Right lobe of liver (tissue), 6 donors: ENCODE measurements at places on chromosomes 11 and 22.

GRCh38 chr11:20310596-20311394 is 52.7 kb upstream of the HTATIP2 start:
- no peak for DNase-seq

- DNase-seq, result no peak
These were observed 232.2 kb upstream of the UBASH3B start for GRCh38 chr11:122423273-122423672.

- DNase-seq, result no peak
These were observed 262.3 kb upstream of the CADM1 start for GRCh38 chr11:115766561-115766960.

DNA sequence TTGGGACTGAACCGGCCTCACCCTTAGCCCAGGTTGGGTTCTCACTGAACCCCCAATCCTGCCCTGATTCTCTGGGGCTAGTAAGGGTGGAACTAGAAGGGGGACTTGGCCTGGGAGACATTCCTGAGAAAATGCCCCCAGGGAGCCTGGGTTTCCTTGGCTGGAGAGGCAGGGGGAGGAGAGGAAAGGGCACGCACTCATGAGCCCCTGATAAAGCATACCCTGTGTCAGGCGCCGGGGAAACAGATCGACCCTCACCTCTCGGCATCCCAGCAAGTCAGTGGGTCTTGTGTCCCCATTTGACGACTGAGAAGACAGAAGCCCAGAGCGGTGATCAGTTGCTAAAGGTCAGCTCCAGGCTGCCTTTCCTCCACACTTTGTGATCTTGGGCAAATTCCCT is 47.7 kb upstream of the RTL6 start:
- no peak for DNase-seq

DNA sequence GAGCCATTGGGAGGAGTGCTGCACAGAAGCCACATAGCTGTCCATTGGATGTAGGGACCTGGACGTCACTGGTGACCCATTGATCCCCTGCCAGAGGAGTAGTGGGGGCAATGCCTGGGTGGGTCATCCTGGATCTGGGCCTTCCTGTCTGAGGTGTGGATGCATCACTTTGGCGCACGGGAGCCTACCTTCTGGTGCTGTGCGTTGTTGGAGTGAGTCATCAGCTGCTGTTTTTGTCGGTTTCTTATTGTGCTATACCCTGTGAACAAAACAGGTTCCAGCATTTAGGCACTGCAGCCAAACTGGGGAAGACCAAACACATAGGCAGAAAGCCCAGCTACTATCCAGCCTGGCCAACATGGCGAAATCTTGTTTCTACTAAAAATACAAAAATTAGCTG is 3.2 kb downstream of the TAF6L start:
- no peak for DNase-seq

DNA sequence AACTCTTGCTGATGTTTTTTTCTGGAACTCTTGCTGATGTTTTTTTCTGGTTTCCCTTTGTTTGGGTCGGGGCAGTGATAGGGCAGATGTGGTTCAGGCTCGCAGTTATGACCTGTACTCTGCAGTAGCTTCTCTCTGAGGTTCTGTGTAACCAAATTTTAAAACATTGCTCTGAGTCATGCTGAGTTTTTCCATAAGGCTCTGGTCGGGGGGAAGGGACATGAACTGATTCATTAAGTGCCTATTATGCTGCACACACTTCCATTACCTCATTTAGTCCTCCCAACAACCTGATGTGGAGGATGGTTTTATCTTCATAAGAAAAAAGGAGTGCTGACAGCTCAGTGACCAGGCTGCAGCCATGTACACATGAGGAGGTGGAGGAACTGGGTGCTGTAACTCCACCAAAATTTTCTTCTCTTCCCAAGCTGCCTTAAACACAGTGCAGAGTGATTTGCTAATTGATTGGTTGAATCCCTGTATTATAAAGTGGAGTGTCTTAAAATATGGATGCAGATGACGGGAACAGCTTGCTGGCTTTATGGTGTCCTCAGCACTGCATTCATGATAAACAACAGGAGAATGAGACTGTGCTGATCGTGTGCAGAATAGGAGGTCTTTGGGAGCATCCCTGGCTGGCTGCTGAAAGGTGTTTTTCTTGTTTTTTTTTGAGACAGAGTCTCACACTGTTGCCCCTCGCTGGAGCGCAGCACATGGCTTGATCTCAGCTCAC is 19.1 kb downstream of the TNRC6B start:
- DNase-seq, result no peak

DNA sequence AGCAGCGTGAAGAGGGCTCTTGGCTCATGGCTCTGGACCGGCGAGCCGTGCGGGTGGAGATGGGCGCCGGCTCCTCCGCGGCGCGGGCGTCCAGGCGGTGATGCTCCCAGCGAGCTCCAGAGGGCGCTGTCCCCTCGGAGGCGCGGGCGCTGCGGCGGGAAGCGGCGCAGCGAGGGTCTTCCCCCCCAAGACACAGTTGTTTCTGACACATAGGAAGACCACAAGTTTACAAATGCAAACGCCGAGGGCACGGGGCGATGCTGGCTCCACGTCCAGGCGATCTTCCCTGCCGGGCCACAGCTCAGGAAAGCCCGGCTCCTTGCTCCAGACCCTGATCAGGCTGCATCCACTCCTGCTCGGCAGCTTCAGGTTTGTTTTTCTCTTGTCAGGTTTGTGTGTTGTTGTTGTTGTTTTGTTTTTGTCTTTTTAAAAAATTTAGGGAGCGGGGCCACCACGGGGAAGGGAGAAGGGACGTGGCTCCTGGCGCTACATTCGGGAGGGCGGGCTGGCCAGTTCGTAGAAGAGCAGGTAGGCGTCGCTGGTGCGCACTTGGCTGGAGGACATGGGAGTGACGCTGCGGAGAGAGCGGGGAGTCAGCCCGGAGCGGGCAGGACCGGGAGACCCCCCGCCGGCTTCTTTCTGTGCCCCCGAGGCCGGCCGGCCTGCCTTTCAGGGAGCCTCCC is 10.0 kb upstream of the MFRP start:
- peak; percentile 77 for DNase-seq

GRCh38 chr11:44593251-44593650 is 27.8 kb downstream of the CD82 start:
- no peak for DNase-seq

DNA sequence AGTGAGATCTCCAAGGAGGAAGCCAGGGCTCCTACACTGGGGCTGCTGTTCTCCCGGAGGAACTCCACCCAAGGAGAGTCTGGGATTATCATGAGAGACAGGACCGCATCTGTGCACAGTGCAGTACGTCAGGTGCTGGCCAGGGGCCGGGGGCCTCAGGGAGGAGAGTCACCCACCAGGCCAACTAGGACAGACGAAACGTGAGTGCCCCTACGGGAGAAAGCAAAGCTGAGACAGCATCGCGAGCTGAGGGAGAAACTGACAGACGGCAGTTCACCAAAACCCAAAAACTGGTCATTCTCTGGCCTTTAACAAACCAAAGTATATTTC is 273.4 kb downstream of the BRD1 start:
- DNase-seq, result no peak

DNA sequence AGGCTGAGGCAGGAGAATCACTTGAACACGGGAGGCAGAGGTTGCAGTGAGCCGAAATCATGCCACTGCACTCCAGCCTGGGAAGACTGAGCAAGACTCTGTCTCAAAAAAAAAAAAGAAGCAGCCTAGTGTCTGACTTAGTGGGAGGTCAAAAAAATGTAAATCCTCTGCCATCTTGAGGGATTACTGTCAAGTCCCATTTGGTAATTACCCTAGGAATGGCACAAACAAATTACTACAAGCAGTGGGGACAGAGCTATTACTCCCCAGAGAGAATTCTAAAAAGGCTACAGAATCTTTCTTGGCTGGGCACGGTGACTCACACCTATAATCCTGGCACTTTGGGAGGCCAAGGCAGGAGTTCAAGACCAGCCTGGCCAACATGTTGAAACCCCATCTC is 3.8 kb downstream of the SERPING1 start:
- DNase-seq, result no peak

DNA sequence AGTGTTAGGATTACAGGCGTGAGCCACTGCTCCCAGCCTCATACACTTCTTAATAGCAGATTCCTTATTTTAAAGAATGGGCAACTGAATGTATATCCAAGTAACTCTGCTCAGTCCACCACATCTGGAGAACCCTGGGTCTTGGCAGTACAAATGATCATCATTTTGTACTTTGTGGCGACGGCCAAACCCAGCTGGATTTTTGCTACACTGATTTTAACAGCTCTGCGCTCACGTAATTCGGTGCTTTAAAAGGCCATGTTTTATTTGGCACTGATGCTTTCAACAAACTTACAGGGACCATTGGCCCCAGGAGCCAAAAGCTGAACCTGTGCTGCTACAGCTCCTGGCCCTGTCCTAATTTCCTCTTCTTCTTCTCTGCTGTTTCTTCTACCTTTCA is 60.8 kb upstream of the PDE3B start:
- peak; percentile 84 for DNase-seq

DNA sequence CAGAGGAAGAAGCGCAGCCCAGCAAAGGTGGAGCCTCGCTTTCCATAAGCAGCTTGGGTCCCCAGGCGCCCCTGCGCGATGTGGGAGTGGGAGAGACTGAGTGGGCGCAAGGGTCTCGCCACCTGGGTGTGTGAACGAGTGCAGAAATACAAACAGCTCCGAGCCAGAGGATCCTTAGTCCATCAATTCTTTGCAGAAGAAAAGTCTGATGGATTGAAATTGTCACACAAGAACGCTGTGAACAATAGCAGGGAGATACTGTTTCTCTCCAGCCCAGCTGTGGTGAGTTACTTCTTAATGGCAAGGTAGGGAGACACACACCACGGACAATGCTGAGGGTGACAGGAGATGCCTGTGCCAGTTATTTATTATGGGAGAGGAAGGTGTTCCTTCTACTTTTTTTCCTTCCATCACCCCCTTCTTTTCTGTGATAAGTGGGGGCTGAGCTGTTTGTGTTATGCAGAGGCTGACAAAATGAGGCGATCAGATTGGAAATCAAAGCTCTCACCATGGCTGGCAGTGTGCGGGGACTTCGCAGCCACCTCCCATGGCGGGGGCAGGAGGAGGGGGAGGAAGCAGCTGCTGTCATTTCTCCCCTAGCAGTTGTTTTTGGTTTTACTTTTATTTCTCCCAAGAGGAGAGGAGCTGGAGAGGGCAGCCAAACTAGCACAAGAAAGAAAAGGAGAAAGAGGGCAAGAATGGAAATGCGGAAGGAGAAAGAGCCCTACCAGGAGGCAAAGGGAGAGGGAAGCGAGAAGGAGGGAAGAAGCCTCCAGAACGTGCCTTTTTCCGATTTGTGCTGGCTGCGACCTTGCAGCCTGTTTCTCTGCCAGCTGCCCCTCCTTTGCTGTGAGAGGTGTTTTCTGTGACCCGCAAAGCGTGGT is 755.8 kb downstream of the NTM start:
- no peak for DNase-seq

DNA sequence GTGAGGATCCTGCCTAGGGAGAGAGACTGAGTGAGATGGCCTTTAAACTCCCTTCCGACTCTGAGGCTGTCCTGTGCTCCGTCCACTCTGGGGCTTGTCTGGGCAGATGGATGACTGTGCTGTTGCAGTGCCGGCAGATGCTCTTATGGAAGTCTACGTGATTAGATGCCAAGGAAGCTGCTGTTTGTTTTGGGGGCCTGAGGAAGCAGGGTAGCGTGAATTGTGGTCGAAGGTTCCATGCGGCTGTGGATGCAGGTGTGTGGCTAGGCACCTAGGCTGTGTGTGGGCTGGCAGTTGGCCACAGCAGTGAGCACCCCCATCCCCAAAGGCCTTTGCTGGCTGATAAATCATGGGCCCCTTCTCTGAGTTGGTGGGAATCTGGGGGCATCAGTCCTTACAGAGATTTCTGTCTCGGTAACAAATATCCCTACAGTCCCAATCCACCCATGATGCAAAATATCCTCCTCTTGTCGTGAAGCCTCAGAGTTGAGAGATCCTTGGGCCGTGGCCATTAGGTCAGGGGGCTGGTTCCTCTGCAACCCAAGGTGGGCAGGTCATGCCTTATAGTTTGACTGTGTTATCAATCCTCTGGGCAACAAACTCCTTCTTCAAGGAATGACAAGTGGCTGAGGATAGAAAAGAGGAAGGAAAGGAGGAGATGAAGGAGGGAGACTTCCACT is 31.2 kb downstream of the AMPD3 start:
- DNase-seq, result no peak

- peak; percentile 94 for DNase-seq
These were observed 48.7 kb upstream of the ARFGAP3 start for GRCh38 chr22:42905702-42906183.

- no peak for DNase-seq
These were observed 53.4 kb downstream of the SCGB1A1 start for GRCh38 chr11:62472063-62472884.

GRCh38 chr22:50698546-50698945 is 25.9 kb downstream of the SHANK3 start:
- peak; percentile 51 for DNase-seq

GRCh38 chr11:120001178-120002090 is 136.5 kb downstream of the TRIM29 start:
- DNase-seq, result no peak

DNA sequence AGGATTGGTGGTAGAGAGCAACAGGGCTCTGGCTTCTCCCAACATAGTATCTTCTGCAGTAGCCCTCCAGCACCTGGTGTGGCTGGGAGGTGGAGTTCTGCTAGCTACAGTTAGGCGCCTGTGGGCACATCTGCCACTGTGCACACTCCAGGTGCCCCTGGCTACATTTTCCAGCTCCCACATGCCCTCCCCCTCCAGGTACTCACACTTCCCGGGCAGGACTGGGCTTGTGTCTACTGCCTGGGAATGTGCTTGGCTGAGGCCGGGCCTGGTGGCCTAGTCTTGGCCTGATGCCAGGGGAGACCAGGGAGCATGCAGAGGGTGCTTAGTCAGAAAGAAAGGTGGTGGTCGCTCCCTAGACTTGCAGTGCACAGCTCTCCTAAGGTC is 15.8 kb downstream of the PHLDB1 start:
- DNase-seq, result no peak

DNA sequence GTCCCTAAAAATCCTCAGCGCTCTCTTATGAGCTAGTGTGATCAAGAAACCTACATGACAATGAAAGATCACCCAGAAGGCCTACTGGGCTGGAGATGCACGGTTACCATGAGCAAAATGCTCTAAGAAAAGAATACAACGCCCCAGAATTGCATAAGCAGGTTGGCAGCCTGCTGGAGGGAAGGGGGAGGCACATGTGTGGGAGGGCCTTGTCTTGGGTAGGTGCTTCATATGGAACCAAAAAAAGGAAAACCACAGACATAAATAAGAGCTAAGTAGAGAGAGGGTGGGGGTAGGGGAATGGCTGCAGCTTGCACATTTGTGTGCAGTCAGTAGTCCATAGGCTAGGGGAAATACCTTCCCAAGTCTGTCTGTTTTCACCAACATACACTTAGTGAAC is 2.8 kb downstream of the SIAE start:
- DNase-seq, result no peak
